Activated CD4-positive, alpha-beta T cell treated with anti-CD3 and anti-CD28 coated beads, Interleukin-2, amount 50 U/mL, for 16 hours (primary cell): ENCODE measurements at places on chromosomes 2 and 18.

- DNase-seq = no peak
Observed at GRCh38 chr2:215772003-215772402, 241.3 kb downstream of the MREG start.

GRCh38 chr2:47226923-47227220 lies 71.8 kb upstream of the STPG4 start:
- DNase-seq = no peak

- no peak for DNase-seq
Observed at GRCh38 chr18:74023220-74023619, 124.4 kb downstream of the FBXO15 start.

DNA sequence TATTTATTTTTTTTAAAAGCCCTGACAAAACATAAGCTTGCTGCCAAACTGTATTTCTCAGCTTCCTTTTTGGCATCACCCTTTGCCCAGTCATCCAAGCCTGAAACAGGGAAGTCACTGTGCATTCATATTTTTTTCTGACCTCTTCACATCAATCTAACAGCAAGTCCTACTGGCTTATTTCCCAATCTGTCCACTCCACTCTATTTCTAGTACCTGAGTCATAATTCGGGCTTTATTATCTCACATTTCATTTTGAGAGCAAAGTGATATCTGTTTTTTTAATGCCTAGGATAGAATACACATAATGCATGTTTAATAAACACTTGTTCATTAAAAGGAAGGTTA lies 5.1 kb downstream of the HNMT start:
- DNase-seq = no peak

GRCh38 chr2:42918041-42918440 lies 125.7 kb upstream of the HAAO start:
- DNase-seq = no peak

DNA sequence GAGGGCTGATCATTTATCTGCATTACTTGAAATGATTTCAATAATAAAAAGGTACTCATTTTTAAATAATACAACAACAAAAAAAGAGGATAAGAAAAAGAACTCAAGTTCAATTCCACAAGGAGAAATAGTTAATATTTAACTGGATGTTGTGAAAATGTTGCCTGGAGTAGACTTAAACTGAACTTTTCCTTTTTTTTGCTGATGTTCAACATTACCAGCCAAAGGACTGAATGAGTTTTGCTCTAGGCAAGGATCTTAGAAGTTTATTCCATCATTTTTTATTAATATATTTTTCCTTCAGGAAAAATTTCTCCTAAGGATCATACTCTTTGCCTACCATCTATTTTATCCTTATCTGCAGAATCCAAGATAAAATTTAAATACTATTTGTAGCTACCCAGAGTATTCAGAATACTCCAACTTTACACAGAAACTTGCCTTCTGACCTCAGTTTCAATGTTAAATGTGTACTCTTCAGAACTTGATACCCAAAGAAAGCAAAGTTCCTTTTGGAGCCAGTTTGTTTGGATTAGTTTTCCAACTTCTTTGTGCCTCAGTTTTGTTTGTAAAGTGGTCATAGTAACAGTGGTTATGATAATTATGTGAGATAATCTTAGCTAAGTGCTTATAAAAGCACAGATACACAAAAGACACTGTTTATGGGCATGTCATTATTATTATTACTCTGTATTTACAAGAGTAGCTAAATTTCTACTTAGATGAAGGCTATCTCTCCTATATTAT lies 12.8 kb downstream of the CKAP2L start:
- no peak for DNase-seq

GRCh38 chr2:39524061-39524460 lies 87.0 kb upstream of the MAP4K3 start:
- no peak for DNase-seq

DNA sequence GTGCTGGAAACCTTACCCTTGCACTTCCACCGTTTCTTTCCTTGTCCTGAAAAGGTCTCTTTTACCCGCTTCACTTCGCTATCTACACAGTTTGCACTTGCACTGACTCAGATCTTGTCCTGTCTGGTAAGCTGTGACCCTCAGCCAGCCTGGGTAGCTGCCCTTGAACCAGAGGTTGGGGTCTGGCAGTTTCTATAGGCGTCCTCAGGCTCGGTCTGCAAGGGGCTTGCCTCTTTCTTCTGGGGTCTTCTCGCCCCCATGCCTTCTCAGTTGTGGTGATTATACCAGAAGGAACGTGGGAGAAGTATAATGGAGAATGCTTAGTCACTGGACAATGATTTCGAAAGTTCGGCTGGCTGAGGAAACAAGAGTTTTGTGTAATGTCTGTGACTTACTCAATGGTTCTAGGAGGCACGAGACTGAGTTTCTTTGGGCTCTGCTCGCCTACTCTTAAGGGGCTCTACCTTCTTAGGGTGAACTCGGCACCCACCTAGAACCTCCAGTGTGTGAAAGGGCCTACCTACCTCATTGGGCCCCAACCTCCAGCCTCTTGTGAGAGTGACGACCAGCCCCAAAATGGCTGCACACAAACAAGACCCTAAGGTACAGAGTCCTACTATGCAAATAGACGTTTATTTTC lies 6.9 kb upstream of the STAT1 start:
- DNase-seq = peak; percentile 75

DNA sequence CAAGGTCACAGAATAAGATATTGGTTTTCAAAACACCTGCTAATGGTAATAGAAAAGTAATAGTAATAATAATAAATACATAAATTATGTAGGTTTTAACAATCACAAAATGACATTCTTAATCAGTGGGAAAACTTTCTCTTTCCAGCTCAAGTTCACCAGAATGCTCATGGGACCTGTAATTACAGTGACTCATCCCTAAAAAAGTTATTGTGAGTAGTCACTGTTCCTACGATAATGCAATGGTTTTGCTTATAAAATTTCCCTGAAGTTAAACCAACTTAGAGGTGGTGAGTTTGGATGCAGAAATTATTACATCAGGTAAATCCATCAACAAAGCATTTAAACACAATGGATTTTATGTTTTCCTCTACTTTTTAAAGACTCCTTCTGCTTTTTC lies 502.3 kb downstream of the PID1 start:
- DNase-seq = no peak

- no peak for DNase-seq
Observed at GRCh38 chr2:6923319-6923718, 6.1 kb downstream of the RNF144A start.

GRCh38 chr2:222703886-222704285 lies 32.4 kb downstream of the MOGAT1 start:
- no peak for DNase-seq

DNA sequence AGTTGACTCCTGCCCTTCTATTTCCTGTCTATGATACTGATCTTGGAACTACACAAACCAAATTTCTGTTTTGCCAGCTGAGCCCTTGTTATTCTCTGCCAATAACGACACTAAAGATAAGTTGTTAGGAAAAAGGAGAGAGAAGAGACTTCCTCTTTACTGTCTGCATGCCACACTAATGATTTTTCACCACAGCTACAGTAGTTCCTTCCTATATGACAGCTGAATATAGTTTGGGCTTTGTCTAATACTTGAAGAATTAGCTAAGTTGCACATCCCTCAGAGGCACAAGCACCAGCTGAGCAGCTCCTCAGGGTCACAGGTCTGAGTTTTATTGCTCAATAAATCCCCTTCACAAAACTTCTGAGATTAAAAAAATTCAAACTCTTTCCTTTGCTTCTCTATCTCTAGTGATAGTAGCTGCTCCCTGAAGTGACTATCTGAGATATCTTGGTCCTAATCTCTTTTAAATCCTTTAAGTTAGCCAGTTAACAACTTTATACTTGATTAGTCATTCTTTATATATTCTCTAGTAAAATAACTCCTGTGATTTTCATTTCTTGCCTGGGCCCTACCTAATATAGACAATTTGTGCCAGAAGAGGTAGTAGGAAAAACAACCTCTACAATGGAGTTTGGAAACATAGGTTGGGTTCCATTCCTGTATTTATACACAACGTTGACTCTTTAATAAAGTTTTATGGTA lies 253.0 kb upstream of the CNTNAP5 start:
- DNase-seq = no peak

- no peak for DNase-seq
Observed at GRCh38 chr2:207823865-207824264, 54.2 kb upstream of the FZD5 start.

DNA sequence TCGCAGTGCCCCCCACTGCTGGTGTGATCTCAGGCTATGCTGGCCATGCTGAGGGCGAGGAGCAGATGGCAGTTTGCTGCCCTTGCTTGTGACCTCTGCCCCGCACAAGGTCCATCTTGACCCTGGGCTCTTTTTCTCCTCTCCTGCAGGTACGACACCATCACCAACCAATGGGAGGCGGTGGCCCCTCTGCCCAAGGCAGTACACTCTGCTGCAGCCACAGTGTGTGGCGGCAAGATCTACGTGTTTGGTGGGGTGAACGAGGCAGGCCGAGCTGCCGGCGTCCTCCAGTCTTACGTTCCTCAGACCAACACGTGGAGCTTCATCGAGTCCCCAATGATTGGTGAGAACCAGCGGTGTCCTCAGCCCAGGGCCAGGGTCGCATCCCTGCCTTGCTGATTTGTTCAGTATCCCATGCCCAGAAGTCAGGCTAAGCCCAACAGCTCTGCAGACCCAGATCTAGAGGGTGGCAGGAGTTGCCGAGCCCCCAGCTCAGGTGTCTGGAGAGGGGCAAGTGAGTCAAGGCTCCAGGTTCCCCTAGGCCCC lies 223.8 kb downstream of the ATAD2B start:
- no peak for DNase-seq

DNA sequence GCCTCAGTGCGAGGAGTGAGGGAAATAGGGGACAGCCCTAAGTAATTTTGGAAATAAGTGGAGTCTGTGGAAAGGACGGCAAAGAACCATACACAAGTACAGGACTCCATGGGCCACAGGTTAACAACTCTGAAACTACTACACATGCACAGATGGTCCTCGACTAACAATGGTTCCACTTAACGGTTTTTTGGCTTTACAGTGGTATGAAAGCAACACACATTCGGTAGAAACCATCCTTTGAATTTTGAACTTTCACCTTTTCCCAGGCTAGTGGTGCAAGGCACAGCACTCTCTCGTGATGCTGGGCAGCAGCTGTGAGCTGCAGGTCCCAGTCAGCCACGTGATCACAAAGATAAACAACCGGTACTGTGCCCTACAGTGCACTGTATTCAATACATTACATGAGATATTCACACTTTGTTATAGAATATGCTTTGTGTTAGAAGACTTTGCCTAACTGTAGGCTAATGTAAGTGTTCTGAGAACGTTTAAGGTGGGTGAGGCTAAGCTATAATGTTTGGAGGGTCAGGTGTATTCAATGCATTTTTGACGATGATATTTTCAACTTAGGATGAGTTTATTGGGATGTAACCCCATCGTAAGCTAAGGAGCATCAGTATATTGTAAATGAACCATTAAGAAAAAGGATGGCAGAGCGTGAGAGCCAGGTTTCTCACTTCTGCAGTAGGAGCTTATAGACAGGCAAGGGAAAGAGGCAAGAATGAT lies 44.6 kb downstream of the TBC1D8 start:
- no peak for DNase-seq

GRCh38 chr2:240974771-240975572 lies 23.4 kb upstream of the SNED1 start:
- no peak for DNase-seq

DNA sequence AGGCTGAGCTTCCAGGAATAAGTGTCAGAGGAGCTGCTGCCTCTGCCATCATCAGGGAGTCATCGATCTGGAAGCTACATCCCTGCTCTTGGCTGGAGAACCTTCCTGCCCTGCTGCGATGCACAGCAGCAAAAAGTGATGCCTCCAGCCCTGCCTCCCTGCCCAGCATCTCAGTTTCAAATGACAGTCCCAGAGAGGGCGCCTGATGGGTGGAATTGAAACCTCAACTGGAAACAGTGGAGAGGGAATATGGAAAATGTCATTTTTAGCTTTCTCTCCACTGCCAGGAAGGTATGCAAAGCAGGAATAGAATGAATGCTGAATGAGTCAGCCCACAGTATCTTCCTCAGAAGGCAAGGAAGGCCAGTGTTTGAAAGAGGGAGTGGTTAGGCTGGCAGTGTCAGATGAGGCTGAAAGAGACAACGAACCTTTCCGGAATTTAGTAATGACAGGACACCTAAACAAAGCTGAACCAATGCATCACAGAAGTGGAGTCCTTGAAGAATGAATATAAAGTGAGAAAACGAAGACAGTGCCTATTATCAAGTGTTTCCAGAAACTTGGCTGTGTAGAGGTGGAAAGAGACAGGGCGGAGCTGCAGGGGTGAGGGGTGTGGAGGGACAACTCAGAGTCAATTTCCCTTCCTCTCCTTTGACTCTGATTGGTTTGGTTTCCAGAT lies 153.9 kb upstream of the NDUFV2 start:
- no peak for DNase-seq

DNA sequence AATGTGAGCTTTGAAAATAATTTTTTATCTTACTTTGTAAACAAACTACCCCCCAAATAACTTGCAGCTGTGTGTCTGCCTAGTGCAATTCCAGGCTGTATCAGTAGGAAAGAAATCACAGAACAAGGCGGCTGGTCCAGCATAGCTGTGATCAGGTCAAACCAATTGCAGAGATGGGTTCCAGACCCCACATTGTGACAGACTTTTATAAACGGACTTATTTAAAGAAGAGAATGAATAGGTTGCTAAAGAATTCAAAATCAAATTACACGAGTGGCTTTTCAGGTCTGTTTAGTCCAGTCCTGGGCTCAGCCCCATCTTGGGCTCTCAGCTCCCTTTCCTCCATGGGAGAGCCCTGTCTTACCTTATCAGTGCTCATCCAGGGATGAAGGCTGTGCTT lies 11.1 kb downstream of the BMP10 start:
- DNase-seq = no peak

- DNase-seq = no peak
Observed at GRCh38 chr2:2850859-2851258, 519.8 kb upstream of the MYT1L start.

DNA sequence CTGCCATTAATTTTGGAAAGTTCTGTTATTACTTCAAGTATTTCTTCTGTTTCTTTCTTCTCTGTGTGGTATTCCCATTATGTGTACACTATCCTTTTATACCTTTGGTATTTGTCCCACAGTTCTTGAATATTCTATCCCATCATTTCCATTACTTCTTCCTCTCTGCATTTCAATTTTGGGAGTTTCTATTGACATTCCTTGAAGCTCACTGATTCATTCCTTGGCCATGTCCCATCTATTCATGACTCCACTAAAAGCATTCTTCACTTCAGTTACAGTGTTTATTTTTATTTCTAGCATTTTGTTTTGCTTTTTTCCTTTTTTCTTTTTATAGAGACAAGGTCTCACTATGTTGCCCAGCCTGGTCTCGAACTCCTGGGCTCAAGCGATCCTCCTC lies 30.3 kb downstream of the PROC start:
- DNase-seq = no peak

GRCh38 chr2:70360661-70361270 lies 58.9 kb upstream of the FAM136A start:
- DNase-seq = no peak

DNA sequence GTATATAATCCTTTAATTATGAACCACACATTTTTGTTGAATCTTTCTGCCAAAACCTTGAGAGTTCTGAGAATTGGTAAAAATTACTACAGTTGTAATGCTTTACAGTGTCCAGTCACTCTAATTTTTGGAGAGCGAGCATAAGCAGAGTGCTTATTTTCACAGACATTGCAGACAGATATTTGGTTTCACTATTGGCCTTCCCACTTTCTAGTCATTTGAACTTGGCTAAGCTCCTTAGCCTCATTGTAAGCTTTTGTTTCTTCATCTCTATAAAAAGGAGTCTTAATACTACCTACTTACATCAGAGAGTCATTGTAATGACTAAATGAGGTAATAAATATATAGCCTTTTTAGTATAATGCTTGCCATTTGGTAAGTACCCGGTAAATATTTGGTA lies 80.4 kb downstream of the LCLAT1 start:
- no peak for DNase-seq

- DNase-seq = no peak
Observed at GRCh38 chr2:132515010-132515409, 98.4 kb downstream of the GPR39 start.
